NCI-H1417 treated with DMSO at 0.1 percent for 48 hours (cell line): ENCODE measurements at places on chromosomes 13 and 19.

GRCh38 chr19:35932291-35932936 is 3.8 kb upstream of the LRFN3 start:
- DNase-seq, result no peak

DNA sequence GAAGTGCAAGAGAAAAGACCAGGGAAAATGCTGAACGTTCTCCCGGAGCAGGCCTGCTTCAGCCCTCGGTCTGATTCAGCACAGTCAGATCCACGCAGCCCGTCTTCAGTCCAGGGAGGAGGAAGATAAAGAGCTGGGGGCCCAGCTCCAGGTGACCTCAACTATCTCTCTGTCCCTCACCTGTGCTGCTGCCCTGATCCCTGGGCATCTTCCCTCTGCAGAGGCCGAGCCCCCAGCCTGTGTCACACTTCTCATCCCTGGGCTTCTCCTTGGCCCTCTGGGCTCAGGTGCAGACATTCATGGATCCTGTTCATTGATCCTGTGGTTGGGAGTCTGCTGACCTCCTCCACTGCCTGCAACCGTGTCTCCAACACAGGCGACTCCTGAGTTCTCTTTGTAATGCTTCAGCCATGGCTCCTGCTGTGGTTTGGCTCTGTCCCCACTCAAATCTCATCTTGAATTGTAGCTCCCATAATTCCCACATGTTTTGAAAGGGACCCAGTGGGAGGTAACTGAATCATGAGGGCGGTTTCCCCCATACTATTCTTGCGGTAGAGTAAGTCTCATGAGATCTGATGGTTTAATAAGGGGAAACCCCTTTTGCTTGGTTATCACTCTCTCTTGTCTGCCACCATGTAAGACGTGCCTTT is 27.9 kb downstream of the COL4A2 start:
- no peak for DNase-seq

DNA sequence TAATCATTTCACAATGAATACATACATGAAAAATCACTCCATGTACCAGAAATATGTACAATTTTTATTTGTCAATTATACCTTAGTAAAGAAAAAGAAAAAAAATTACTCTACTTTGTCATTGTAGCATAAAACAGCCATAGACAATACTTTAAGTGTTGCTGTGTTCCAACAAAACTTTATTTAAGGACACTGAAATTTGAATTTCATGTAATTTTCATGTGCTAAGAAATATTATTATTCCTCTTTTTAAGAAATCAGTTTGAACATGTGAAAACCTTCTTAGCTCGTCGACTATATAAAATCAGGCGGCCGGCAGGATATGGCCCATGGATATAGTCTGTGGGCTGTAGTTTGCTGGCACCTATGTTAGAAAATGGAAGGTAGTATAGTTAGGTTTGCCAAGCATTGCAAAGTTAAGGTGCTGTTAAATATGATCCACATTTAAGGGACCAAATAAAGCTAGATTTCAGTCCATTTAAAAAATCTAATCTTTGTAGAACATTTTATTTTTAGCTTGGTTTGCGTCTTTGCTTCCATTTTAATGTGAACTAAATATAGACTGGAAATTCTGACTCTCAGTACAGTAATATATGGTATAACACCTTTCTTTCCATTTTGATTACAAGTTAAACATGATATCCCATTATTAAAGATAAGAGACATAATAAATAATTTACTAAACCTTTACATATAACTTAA is 6.5 kb downstream of the DGKH start:
- no peak for DNase-seq

DNA sequence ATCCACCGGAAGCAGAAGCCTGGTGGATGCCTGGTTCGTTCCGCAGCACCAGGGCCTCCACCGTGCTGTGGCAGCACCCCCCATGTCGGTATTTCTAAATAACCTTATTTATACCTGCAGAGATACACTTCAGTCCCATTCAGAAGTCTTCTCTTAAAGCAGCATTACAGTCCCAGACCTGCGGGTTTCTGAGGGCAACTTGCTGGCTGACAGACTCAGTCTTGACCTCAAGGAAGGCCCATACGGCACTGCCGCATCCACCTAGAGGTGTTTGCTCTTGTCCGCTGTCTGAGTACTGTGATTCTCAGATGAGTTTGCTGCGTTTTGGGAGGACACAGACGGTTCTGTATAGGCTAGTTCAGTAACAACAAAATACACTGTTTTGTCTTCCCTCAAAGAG is 16.9 kb upstream of the TEX29 start:
- no peak for DNase-seq

GRCh38 chr13:43005460-43006236 is 13.6 kb upstream of the EPSTI1 start:
- DNase-seq, result no peak

DNA sequence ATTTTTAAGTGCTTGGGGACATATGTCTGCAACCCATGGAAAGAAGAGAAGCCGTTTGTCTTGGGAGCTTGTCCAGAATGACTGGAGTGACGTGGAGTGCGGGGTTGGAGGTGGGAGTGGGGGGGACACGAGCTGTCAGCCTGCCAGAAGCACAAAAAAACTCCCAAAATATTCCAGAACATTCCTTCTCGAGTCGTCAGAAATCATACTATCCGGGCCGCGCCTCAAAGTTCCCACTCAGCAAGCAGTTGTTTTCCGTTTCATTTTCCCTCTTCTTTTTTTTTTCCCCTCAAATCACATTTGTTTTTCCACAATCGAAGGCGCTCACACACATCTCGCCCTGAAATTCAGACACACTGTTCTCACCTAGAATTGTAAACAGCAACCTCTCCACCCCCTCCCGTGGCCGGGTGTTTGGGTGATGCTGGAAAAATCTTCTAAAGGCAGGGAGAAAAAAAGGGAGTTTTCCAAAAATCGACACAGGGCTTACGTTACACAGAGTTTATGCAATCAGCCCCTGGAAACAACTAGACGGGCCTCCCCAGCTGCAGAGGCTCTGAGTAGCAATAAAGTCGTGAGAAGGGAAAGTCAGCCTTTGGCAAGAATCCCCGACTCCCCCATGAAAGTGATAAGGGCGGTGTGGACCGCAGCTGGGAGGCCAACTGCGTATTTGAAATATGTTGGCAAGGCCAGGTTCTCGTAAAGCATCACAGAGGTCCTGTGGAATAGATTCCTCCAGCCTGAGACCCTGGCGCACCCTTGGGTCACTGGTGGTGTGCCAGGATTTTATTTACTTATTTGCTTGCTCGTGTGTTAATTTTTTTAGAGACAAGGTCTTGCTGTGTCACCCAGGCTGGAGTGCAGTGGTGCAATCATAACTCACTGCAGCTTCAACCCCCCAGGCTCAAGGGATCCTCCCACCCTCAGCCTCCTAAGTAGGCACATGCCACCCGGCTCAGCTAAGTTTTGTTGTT is 31.2 kb upstream of the KLF2 start:
- DNase-seq, result no peak
